ENCODE measurements at places on chromosomes 16 and 17.
A peak's percentile ranks its signal among the peaks of the same experiment; 100 is the strongest.

GRCh38 chr17:45326626-45327025, 9.8 kb upstream of the MAP3K14 start:
- no peak for DNase-seq

GRCh38 chr17:4297351-4297750, 33.6 kb upstream of the ANKFY1 start:
- DNase-seq: no peak

DNA sequence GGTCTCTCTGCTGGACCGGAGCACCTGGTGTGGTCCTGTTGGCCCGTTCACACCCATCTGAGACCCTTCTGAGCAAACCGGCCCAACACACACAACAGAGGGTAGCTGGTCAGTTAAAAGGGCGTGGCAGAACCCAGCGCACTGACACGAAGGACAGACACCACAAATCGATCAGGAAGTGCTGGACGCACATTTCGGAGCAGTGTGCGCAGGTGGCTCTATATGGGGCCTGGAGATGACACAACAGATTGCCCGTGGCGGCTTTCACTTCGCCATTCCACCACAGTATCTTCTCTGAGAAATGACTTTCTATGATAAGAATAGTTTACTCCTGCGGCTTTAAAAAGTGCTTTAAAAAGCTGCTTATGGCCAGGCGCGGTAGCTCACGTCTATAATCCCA, 12.5 kb downstream of the CCDC57 start:
- no peak for DNase-seq

DNA sequence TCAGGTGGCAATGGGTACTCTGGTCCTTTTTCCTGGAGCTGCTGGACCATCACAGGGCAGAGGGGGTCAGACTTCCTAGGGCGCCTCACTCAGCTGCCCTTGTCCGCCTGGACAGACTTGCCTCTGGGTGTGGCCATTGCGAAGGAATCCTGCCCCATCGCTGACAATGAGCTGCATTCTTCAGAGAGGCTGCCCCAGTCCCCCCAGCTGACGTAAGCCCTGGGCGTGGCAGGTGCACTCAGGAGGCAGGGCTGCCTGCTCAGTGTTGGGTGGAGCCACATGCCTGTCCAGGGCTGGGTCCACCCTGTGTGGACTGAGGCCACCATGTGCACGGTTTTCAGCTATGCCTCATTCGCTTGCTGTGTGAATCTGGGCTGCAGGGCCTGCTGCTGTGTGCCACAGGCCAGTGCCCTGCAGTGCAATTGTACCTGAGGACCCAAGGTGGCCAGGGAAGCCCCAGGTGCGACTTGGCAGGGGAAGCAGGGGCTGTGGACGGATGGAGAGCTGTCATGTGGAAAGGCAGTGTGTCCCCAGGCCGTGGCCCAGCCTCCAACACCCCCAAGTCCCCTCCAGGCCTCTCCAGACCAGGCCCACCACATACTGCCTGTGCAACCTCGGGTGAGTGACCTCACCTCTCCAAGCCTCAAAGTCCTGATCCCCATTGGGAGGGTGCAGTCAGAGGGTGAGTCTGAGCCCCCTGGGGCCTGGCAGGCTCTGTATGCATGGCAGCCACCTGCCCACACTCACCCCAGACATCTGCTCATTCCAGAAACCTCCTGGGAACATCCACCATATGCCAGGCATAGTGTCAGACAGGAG, 14.0 kb upstream of the MPRIP start:
- peak; percentile 30 for DNase-seq

DNA sequence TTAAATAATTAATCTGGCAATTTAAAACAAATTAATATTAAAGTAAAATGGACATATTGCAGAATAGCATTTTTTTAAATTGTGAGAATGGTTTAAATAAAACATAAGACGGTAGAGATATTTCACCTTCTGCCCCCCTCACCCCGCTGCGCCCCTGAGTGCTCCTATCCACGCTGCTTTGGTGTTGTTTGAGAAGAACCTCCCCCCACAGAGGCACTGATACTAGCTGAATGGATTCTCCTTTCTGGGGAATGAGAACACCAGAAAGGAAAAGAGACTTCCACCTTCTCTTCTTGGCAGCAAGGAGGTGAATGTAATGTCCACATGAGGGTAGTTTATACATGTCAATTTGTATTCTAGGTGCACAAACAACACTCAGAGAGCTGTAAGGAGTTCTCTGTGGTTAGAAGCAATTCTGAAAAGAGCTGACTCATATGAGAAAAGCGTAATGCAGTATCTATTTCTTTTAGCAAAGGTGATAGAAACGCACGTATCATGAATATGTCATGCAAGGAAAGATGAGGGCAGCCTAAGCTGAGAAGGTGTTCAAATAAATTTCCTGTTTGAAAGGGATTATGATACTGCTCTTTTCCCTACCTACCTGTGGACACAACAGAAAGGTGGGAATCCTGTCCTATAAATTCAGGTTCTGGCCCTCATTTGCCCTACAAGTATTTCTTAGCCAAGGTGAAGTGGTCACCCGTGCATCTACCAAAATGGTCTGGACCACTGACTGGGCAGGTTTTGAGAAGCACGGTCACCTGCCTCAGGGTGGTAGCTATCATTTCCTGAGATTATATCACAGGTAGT, 126.9 kb downstream of the PARN start:
- no peak for DNase-seq

DNA sequence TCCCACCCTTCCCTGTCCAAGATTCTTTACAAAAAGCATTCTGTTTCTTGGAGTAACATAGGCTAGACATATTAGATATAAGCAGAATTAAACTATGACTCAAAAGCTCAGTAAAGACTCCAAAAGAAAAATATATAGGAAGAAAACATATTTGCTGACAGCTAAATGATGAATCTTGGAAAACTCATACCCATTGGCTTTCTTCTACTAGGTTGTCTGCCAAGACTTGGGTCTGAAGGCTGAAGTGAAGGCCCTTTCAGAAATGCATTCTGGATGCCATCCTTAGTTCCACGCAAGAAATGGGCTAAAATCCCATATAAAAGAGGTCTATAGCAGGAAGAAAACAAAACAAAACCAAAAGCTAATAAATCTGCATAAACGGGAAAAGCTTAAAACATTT, 15.1 kb downstream of the CEP20 start:
- no peak for DNase-seq

DNA sequence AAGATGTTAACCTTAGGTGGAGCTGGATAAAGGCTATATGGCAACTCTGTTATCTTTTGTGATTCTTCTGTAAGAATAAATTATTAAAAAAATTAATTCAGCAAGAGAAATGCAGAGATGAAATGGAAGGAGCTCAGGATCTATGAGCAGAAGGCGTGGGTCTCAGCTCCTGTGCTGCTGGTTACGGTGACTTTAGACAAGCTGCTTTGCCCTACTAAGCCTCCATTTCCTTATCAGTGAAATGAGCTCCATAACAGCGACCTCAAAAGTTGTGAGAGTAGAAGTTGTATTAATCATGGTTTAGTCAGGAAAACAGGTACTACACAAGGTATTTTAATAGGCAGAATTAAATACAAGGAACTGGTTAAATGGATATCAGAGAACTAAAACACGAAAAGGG, 48.2 kb upstream of the FOXJ1 start:
- no peak for DNase-seq

DNA sequence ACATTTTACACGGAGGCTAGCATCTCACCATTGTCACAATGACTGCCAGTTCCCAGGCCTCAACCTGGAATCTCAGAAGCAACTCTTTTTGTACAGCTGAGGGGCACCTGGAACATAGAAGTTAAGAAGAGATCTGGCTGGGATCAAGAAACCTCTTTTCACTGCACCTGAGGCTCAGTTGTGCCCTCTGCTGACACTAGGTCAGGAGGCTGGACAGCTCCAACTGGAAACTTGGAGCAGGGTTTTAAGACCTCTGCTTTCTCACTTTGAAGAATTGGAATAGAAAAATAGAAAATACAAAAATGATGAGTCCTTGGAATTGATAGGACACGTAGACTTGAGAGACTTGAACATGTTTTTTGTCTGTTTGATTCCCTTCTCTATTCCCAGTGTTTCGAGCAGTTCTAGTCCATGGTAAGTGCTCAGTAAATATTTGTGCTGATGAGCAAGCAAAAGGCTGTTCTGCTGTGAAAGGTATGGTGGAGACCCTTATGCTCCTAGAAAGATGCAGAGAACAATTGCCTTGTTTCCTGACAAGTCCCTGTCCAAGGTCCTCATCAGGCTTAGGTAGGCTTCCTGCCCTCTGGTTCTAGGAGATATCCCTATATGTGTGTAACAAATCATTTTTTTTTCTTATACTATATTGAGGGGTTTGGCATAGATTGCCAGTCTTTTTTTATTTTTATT, 13.6 kb upstream of the PPM1D start:
- DNase-seq: no peak

DNA sequence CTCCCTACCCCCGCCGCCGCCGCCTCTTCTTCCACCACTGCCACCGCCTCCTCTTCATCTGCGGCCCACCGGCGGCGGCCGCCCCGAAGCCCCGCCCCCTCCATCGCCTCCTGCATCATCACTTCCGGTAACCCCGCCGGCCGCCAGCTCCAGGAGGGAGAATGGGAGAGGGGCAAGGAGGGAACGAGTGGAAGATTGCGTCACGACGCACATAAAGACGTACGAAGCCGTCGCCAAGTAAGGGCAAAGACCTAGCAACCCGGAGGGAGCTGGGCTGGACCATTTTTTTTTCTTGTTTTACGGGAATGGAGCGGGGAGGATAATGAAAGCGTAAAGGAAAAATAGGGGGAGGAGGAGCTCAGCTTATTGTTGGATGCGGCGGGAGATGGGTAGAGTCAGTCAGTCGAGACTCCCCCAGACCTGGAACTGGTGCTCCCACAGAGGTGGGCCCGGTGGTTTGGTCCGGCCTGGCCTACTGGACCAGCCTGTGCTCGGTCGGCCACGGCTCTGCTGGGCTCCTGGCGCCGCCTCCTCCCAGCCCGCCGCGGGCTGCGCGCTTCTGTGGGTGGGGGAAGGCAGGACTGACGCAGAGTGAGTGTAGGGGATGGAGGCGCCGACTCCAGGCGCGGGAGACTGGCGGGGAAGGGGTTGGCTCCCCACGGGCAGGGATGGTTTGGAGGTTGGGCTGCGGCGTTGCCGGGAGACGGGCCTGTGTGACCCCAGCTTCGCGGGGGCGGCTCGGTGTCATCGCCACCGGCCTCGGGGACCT, at the start of the genes DCUN1D3 and LYRM1:
Gene DCUN1D3 (minus strand): TSS at position 60 of the 769 bp plus-strand sequence. CDS start 37,820 bp downstream, outside the sequence.
Gene LYRM1 (plus strand): TSS at position 473 of the 769 bp plus-strand sequence. CDS start 14,785 bp downstream, outside the sequence.
- peak; percentile 96 for DNase-seq

- no peak for DNase-seq
These were observed 6.9 kb upstream of the KCNG4 start for GRCh38 chr16:84246679-84247077.

DNA sequence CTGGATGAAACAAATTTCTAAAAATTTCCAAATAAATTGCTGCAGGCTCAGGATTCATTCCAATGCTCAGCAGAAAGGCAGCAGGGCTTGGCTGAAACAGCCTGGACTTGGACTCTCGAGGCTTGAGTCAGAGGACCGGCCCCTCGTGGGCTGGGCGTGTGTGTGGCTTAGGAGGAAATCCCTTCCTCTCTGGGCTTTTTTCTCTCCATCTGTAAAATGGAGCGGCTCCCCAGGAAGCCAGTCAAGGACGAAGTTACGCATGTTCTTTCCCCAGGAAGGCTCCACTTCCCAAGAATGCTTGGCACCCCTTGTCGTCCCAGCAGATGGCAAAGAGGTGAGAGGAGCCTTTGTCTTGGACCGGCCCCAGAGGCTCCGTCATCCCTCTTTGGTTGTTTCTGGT, 13.5 kb downstream of the SLC46A1 start:
- no peak for DNase-seq

DNA sequence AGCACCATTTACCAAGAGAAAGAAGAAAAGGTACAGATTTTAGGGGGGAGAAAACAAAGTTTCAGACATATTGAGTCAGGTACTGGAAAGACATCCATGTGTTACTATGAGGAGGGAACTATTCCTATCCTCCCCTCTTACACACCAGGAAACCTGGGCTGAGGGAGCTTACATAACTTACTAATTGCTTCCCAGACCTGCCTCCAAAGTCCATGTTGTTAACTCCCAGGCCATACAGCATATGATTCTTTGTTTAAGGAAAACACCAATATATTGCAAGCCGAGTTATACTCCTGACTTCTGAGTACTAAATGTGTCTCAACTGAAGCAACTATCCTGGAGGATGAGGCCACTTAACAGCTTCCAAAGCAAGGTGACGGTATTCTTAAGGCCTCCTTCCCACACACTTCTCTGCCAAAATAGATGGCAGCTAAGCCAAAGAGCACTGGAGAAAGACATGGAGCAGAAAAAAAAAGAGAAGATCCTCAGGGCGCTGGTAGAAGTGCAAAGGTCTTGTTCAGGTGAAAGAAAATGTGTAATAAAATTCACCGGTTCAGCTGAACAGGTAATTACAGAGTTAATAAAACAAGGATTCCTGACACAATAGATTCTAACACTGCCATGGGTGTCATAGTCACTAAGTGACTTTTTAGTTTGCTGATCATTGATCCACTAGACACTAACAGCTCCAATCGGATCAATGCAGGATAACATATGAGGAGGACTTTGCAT, 151.1 kb downstream of the SKAP1 start:
- DNase-seq: no peak

DNA sequence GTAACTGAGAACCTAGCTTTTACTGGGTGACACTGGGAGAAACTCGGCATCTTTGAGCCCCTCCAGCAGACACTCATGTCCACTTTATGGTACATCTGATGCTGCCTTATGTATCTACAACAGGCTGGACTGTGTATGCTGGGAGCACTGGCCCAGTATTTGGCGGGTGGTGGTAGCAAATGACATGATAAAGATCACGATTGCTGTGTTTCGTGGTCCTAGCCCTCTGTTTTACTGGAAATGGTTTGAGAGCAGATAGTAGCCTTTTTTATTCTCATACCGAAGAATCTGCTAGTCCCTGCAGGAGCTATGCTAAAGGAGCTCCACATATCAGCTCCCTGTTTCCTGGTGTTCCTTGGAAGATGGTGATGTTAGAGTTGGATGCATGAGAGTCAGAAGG, 150.3 kb downstream of the CCDC182 start:
- peak; percentile 71 for DNase-seq

DNA sequence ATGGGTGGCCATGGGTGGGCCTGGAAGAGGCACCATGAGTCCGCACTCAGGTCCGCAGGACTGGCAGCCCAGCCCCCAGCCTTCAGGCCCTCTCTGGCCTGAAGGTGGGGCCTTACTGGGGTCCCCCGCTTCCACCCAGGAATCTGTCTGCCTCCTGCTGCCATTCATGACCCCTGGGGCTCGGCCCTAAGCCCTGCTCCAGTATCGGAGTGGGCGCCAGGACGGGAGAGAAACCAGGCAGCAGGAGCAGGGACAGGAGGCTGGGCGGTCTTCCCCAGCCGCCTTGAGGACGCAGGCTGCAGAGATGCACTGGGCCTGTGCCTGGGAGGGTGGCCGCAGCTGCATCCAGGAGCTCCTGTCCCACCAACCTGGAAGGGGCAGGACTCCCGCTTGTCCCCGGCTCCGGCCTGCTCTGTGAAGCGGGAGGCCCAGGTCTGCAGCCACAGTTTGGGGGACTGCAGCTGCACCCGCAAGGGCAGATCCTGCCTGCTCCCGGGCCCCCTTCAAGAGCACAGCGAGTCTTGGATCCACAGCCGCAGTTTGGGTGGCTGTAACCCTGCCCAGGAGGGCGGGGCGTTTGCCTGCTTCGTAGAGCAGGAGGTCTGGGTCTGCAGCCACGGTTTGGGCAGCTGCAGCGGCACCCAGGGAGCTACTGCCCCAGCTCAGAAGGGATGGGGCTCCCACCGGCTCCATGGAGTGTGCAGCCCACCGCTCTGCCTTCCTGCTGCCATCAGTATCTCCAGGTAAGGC, 81.8 kb upstream of the DNAJA2 start:
- no peak for DNase-seq
